Activated CD4-positive, CD25-positive, alpha-beta regulatory T cell treated with anti-CD3 and anti-CD28 coated beads, Interleukin-2, amount 50 U/mL, for 24 hours (primary cell): ENCODE measurements at places on chromosomes 11 and 22.

DNA sequence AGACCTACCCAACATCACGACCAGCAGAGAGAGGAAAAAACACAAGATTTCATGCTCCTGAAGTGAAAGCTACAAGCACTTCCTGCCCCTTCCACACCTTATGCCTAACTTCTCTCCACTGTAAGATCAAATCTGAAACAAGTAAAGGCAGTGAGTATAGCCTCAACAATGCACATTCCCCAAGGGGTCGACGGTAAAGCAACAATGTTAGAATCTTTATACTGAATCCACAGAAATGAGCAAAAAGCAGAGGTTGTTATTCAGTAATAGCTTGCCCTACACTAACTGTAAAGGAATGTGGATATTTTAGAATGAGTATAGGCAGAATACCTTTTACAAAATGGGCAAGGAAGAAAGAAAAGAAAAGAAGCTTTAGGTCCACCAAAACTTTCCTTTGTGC lies 15.6 kb downstream of the ARFGAP3 start:
- no peak for ATAC-seq

DNA sequence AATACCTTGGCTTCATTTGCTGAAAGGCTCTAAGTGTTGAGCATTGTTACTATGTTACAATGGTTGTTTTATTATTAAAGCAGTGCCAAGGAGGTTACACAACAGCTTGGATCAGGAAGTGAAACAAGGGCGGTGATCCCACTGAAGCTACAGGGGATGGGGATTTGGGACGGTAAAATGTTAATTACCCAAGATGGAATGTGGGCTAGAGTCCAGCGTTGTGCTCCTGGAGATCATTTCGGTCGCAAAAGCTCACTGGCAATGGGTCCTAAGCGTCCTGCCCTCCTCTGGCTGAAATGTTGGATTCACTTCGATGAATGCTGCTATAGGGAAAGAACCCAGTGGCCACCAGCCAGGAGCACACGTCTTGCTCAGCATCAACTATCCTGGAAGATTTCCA lies 48.3 kb downstream of the FAM83F start:
- ATAC-seq: no peak

DNA sequence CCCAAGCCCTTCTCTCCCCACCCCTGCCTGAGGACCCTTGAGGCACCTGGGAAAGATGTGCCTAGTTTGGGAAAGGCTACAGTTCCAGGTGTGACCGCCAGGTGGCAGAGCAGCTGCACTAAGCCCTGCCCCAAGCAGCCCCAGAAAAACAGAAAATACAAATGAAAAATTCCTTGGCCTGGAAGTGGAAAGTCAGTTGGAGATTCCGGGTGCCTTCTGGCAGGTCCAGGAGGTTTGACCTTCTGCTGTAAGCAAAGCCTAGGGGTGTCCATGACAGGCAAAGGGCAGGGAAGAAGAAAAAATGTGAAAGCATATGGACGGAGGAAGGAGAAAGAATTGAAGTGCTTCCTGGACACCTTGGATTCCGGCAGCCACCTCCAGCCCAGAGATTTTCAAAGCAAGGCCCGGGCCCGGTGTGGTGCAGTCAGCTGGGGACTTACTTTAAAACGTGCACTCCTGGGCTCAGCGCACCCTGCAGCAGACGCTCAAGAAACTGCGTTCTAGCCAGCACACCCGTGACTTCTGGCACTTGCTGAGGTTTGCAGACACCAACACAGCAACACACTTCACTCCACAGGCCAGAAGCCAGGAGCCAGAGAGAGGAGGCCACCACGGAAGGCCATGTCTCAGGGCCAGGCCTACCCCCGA lies 37.3 kb upstream of the SLC22A12 start:
- ATAC-seq: no peak

DNA sequence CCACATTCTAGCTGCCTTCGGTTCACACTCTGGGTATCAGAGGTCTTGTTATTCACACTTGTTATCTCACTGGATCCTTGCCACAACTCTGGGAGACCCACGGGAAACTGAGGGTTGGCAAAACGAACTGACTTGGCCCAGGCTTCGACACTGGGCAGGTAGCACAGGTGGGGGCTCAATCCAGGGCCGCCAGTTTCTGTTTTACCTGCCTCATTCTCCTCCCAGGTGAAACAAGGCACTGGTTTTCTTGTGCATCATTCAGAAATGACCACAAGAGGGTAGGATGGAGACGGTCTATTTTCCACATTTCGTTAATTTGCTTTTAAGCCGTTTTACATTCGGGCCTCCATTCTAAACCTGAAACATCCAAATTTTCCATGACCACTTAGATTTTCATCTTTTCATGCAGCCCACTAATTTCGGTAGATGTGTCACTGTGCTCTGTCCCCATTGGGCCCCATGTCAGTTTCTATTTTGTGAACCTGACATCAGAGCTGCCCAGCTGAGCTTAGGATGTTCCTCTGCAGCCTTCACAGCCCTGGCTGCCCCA lies 108.1 kb downstream of the KIAA1671 start:
- ATAC-seq: peak; percentile 89

GRCh38 chr11:63868399-63869064 lies 29.6 kb downstream of the MARK2 start:
- no peak for ATAC-seq
